ENCODE measurements at places on chromosomes 2 and 18. TPM values are rescaled to one million over a fixed set of nuclear protein-coding genes. Genes with fewer than 3 reads are reported as not detected.

DNA sequence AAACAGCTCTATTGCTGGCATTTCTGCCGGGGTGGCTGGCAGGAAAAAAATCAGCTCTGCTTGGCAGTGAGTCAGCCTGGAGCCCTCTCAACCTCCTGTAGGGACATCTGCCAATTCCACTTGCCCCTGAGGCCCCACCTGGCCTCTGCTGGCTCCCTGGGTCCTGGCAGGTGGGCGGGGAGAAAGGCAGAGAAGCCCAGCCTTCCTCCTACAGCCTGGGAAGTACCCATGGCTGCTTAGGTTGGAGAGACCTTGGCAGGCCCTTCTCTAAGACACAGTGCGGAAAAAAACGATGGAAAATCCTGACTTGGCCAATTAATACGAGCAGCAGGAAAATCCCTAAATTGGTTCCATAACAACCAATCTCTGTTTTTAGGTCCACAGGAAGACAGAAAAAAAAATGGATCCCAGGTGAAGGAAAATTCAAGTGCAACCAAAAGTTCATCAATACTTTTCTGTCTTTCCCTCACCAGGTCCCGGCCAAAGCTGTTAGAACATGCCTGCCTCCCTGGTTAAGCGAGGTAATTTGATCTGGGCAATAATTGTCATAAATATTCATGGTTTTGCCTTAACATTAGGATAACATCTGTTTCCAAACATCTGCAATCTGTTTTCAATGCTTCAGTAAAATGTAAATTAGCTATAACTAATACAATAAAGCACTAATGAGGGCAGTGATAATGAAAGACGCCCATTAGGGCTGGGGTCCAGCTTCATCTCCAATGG lies 245.9 kb downstream of the TFCP2L1 start:
- no peak for DNase-seq

GRCh38 chr2:118185210-118186109 lies 97.2 kb downstream of the INSIG2 start:
- peak; percentile 92 for DNase-seq

DNA sequence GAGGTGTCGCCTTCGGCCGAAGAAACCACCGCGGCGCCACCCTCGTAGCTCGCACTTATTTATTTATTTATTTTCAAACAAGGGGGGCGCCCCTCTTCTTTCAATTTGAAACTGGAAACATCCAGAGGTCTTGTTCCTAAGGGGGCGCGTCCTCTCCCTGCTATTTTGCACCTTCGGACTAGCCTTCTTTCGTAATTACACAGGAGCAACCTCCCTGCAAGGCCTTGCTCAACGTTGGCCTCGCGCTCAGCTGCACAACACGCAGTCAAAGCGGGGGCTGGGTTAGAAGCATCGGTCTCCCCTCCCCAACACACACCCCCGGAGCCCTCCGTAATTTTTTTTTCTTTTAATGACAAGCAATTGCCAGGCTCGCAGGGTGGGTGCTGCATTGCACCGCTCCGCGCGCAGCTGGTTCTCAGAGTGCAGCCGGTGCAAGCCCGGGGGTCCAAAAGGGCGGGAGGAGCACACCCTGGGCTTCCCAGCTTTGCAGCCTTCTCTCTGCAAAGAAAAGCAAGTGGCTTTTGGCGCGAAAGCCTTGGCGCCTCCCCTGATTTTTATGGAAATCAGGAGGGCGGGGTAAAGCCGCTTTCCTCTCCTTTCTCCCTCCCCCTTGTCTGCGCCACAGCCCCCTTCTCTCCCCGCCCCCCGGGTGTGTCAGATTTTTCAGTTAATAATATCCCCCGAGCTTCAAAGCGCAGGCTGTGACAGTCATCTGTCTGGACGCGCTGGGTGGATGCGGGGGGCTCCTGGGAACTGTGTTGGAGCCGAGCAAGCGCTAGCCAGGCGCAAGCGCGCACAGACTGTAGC lies at the start of gene MYCN:
MYCN (plus strand) TSS at position 697 of the 807 bp plus-strand sequence. CDS start 1,515 bp downstream, outside the sequence.
- DNase-seq = peak; percentile 83

GRCh38 chr2:224580248-224580647 lies 4.9 kb downstream of the CUL3 start:
- no peak for DNase-seq

DNA sequence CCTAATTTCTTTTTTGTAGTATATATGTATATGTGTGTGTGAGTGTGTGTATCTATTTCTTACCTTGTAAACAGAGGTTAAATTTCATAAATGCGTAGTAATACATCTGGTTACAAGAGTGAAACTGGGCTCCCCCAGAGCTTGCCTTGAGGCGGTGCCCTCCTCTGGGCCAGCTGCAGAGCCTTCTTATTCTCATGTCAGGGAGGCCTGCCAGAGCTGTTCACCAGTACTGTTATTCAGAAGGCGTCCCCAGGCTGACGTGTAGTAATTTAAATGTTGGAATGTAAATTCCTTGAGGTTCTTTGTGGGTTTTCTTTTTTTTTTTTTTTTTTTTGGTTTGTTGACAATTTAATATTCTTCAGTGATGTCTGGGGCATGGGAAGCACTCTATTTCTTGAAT lies 11.2 kb downstream of the COPS8 start:
- DNase-seq = no peak

GRCh38 chr18:53147472-53147871 lies 807.5 kb downstream of the DCC start:
- DNase-seq = no peak

- peak; percentile 70 for DNase-seq
Measured at GRCh38 chr2:74481961-74482800, 617 bp downstream of the CCDC142 start.

GRCh38 chr2:120851116-120851773 lies 115.6 kb downstream of the GLI2 start:
- no peak for DNase-seq

- no peak for DNase-seq
Measured at GRCh38 chr2:38380397-38381130, 3.5 kb upstream of the ATL2 start.

DNA sequence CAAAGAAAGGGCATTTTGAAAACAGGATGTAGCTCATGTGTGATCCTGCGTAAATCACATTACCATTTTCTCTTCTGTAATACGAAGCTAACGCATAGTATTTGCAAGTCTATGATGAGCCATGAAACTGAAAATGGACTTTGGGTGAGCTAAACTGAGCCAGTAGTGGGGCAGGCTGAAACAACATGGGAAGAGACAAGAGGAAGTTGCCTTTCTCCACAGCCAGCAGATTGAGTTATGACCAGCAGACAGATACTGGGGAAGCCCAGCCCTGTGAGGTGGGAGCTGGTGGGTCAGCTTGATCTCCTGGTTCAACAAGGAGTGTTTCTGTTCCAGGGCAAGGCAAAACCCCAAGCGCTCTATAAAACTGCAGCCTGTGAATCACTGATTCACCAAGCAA lies 11.8 kb downstream of the CYRIA start:
- no peak for DNase-seq

DNA sequence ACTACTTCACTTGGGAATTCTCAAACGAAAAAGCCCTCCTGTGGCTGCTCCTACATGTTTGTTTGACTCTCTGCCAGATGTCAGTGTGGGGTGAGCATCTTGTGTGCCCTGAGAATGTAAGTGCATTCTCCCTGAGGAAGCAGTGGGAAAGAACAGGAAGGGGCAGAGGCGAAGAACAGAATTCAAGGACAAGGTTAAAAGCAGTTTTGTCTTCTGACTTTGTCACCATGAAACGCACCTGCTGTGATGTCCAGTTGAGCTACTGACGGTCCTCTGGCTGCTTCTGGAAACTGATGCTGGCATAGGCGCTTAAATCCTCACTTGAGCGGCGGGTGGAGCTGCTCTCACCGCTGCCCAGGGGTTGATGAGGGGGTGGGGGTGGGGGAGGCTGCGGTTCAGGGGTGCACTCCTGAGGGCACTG lies 4.9 kb downstream of the IRS1 start:
- peak; percentile 59 for DNase-seq

DNA sequence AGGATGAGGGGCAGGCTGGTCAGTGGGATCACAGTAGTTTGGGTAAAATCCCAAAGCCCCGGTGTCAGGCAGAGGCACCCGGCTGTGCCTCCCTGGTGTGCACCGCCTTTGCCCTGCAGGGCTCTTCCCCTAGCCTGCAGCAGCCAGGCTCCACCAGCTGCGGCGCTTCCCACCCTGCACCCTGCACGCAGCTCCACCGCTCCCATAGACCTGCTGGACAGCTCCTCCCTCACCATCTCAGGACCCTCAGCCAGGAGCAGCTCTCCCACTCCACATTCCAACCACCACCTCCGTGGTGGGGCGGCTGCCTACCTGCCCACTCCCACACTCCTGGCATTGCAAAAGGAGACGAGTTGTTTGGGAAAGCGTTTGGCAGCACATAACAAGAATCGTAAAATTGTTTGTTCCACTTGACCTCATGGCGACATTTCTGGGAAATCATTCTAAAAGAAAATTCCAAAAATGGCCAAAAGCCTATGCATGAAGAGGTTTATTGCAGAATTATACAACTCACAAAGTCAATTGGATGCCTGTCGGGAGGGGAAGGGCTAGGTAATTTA lies 287.4 kb upstream of the HDAC4 start:
- DNase-seq = peak; percentile 18

DNA sequence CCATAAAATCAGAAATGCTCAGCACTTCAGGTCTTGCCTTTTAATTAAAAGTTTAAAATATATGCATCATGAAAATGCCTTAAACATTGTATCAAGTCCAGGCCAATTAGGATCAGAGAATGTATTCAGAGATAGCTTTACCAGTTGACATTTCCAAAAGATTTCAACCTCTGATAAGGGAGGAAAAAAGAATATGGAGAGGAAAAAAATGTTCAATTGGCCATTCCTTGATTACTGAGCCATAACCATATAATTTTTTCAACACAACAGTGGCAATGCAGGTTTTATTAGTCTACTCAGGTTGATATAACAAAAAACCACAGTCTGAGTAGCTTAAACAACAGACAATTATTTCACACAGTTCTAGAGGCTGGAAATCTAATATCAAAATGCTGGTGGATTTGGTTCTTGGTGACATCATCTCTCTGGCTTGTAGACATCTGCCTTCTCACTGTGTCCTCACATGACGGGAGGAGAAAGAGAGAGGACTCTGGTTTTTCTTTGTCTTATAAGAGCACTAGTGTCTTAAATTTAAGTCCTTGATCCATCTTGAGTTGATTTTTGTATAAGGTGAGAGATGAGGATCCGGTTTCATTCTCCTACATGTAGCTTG lies 111.9 kb downstream of the IRS1 start:
- DNase-seq = no peak

DNA sequence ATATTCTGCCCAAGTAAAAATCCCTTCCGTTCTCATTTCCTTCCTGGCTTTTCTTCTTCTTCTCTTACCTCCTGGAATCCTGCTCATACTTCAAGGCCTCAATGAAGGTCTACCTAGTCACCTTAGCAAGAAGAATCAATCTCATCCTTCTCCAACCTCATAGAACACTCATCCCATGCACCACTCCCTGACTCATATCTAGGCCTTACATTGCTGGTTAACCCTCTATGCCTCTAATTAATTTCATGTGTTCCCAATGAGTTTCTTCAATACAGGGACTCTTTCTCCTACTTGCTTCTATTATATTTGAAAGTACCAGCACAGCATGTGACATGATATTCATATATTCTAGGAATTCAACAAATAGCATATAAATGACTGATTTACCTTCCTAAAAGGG lies 63.0 kb downstream of the BCL11A start:
- no peak for DNase-seq

DNA sequence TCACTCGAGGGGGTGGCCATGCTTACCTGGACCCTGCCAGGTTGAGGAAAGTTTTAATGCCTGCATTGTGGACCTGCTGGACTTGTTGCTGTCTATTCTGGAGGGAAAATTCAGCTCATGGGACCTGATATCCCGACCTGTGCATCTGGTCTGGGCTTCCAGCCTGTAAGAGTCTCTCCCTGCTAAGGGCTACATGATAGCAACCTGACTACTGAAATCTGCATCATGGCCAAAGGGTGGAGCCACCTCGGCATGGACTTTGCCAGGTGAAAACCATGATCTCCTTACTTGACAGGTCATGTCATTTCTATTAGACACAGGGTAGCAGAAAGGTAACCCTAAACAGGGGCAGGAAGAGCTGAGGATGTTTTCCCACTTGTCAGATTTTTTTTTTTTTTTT lies 12.9 kb upstream of the SLC66A3 start:
- DNase-seq = no peak

GRCh38 chr18:38961880-38962279 lies 1396.3 kb upstream of the CELF4 start:
- no peak for DNase-seq

The IL36B gene
- not detected for polyA plus RNA-seq

The IL36RN gene
- polyA plus RNA-seq = not detected

The LRRC30 gene
- not detected for polyA plus RNA-seq
